Tongue (tissue), 3 donors: ENCODE measurements at places on chromosomes 16 and 17. TPM values are rescaled to one million over a fixed set of nuclear protein-coding genes. Genes with fewer than 3 reads are reported as not detected.

The CDIP1 gene
- 10.6 TPM for total RNA-seq

The KRT31 gene
- total RNA-seq: 6.1 TPM

The SRCIN1 gene
- 1.0 TPM for total RNA-seq

The HOXB9 gene
- not detected for total RNA-seq

The JMJD8 gene
- 26.6 TPM for total RNA-seq

The TLCD2 gene
- 4.3 TPM for total RNA-seq

The CLDN7 gene
- total RNA-seq: 22.2 TPM

The EPOP gene
- total RNA-seq: not detected

The TEX14 gene
- total RNA-seq: under 0.01 TPM

The RASL10B gene
- 0.62 TPM for total RNA-seq

The CD68 gene
- total RNA-seq: 2.4 TPM

The SAMD14 gene
- total RNA-seq: 1.0 TPM

The TMEM100 gene
- 21.5 TPM for total RNA-seq
